ENCODE measurements at places on chromosomes 7 and 10. TPM values are rescaled to one million over a fixed set of nuclear protein-coding genes. Genes with fewer than 3 reads are reported as not detected.

COL17A1 gene
- not detected for total RNA-seq

FGFR2 gene
- 5.8 TPM for total RNA-seq

PDE1C gene
- 94.4 TPM for total RNA-seq

TMEM213 gene
- total RNA-seq = not detected

CFAP43 gene
- 0.31 TPM for total RNA-seq

BLVRA gene
- total RNA-seq = 40.9 TPM

SH2D4B gene
- not detected for total RNA-seq

PRF1 gene
- 0.81 TPM for total RNA-seq

ZPBP gene
- not detected for total RNA-seq

PTN gene
- 9.6 TPM for total RNA-seq

MBL2 gene
- not detected for total RNA-seq

AOAH gene
- 6.0 TPM for total RNA-seq

SLC18A3 gene
- total RNA-seq = not detected

ERVW-1 gene
- not detected for total RNA-seq

FAM149B1 gene
- 17.5 TPM for total RNA-seq

SPAM1 gene
- not detected for total RNA-seq

CUZD1 gene
- total RNA-seq = 0.29 TPM

MKX gene
- total RNA-seq = 0.47 TPM

CLDN3 gene
- total RNA-seq = not detected

FAM25G gene
- total RNA-seq = not detected

PTF1A gene
- not detected for total RNA-seq

CYP3A4 gene
- not detected for total RNA-seq

ANKRD2 gene
- total RNA-seq = 19.1 TPM

TNS3 gene
- total RNA-seq = 40.4 TPM

THAP5 gene
- 31.1 TPM for total RNA-seq

SMKR1 gene
- not detected for total RNA-seq

C10orf71 gene
- total RNA-seq = 98.9 TPM

SLC29A4 gene
- total RNA-seq = 3.2 TPM

SDHAF3 gene
- total RNA-seq = 27.0 TPM

CFAP70 gene
- total RNA-seq = 1.8 TPM

MAGI2 gene
- 9.9 TPM for total RNA-seq

NCF1 gene
- total RNA-seq = 3.0 TPM

ZNF488 gene
- total RNA-seq = not detected

NUTM2E gene
- 0.19 TPM for total RNA-seq

OR6B1 gene
- not detected for total RNA-seq

IFIT1B gene
- total RNA-seq = not detected

TAS2R5 gene
- 0.40 TPM for total RNA-seq

PLOD3 gene
- 41.7 TPM for total RNA-seq

RSPH10B gene
- total RNA-seq = not detected

CALHM3 gene
- not detected for total RNA-seq

TSPAN14 gene
- total RNA-seq = 44.1 TPM

TET1 gene
- 4.5 TPM for total RNA-seq

PRPS1L1 gene
- not detected for total RNA-seq

FGFBP3 gene
- 0.71 TPM for total RNA-seq

TMEM225B gene
- 0.21 TPM for total RNA-seq

COBL gene
- total RNA-seq = 56.2 TPM

PSD gene
- total RNA-seq = 9.4 TPM

ZNF239 gene
- 1.9 TPM for total RNA-seq

ASAH2 gene
- total RNA-seq = 4.5 TPM

SYT15 gene
- total RNA-seq = 3.6 TPM

CYP26C1 gene
- total RNA-seq = 0.09 TPM

PNLIPRP2 gene
- total RNA-seq = not detected

MDFIC gene
- 20.6 TPM for total RNA-seq

LRRD1 gene
- total RNA-seq = 0.57 TPM

MACC1 gene
- total RNA-seq = not detected

BTAF1 gene
- total RNA-seq = 13.5 TPM

RBM33 gene
- total RNA-seq = 38.5 TPM

PNLIPRP1 gene
- total RNA-seq = 0.45 TPM
